ENCODE measurements at places on chromosomes 3 and 15.

DNA sequence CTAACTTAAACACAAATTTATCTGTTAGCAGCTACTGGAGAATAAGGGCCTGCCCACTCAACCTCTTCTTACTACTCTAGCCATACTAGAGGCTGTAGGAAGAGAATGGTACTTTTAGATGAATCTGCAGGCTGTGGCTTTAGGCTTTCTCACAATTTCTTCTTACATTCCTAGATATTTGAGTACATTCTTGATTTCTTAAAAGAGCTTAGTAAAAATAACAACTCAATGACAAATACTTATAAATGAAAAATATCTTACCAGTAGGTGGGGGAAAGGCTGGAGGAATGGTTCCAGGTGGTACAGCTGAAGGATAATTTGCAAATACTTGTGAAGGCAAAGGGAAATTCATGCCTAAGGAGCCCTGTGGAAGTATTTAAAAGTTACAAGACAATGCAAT is 92.9 kb upstream of the GK5 start:
- no peak for DNase-seq

DNA sequence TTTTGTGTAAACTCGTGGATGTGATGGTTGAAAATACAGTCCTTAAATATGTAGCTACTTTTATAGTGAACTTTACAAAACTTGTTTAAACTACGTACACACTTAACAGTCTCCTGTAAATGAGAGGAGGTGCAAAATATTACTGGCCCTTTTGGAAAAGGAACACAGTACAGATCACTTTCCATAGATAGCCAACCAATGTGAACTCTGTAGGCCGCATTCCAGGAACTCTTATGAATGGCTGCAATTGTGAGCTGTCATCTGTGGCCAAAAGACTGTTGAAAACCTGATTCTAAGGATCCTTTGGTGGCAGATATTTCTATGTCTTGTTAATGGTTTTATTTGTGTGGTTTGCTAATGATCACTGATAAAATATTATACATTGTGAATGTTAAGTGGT is 6.2 kb downstream of the TSC22D2 start:
- no peak for DNase-seq

GRCh38 chr3:39644176-39644575 is 165.2 kb upstream of the MYRIP start:
- no peak for DNase-seq

GRCh38 chr3:131306242-131306641 is 75.3 kb upstream of the NUDT16 start:
- no peak for DNase-seq

DNA sequence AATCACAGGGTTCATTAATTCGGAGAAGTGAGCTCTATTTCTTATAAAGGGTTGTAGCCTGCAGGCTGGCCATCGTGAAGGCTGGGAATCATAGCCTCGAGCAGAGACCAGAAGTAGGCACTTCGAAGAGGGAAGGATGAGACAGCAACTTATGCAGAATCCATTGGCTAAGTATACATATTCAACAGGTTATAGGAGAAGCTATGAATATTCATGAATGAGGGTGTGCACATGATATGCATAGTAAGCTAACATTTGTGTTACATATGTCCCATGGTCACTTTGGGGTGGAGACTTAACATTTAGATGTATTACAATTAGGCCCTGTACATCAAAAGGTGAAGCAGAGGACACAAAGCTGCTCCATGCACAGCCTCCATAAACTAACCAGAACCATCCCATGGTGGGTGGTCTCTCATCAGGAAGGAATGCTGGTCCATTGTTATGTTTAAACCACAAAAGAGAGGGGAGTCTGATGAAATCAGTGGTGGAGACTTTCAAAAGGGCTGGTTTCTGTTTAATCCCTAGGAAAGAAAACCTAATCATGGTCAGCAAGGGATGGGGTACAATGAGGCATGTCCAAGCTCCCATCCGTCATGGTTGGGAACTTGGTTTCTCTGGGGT is 80.8 kb upstream of the FHIT start:
- DNase-seq = no peak
